ENCODE measurements at places on chromosomes 3 and 15.

DNA sequence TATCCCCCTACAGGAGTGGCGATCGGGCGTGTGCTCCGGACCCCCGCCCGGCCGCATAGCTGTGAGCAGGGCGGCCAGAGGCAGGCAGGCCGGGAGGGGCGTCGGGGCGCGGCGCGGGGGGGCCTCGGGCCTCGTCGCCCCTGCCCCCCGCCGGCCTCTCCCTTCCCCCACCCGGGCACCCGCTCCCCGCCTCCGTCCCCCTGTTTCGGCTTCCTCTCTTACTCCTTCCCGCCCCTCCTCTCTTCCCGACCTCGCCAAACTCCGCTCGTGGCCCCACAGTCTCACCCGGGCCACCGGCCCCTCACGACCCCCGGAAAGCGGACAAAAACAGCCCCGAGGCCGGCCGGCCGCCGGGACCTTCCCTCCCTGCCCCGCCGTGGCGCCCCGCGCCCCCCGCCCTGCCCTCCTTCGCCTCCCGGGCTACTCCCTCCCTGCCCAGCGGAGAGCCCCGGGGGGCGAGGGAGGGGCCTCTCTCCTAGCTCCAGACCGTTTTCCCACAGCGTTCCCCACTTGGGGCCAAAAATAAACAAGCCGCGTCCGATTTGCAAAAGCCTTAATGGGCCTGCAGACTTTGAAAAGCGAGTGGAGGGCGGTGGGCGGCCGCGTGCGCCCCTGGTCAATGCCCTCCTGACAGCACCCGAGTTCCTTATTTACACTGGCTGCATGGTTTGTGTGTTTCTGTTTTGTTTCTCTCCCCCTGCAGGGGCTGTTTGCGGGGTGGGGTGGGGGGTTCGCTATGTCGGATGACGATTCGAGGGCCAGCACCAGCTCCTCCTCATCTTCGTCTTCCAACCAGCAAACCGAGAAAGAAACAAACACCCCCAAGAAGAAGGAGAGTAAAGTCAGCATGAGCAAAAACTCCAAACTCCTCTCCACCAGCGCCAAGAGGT is 1.0 kb downstream of the UBE2E1 start:
- peak; percentile 67 for DNase-seq

DNA sequence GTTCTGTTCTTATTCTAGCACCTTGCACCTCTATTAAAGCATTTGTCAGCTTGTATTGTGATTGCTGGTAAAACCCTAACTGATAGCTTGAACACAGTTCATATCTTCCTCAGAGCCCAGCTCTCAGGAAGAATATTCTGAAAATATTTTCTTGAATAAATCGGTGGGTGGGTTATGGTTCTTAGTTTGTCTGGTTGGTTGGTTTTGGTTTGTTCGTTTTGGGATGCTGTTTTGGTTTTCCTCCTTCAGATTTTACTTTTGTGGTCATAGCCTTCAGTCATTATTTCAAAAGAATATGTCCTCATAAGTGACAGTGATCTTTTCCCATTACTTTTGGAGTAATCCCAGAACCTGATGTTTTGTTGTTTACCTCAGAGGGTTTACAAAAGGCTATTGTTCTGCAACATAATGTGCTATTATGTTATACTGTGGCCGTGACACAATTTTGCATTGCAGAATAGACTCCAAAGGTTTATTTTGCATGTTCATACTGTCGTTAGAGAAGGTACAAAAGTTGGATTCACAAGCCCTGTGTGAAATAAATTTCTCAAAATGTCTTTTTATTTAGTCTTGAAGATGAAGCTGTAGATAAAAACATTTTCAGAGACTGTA is 2.7 kb upstream of the TMEM87A start:
- DNase-seq: no peak

DNA sequence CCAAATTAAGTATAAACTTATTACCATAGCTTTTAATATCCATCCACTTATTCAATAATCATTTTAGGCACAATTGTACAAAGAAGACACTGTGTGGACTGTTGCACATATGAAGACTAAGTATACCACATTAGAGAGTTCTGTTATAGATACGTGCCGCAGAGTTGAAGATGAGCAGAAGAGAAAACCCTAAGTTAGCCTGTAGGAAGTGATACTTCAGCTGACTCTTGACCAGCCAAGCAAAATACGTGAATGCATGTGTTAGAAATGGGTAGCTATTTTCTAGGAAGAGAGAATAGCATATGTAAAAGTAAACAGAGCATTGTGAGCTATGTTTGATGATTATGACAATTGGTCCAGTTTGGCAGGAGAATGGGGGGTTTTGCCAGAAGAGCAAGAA is 272.0 kb upstream of the ATP11B start:
- DNase-seq: no peak

DNA sequence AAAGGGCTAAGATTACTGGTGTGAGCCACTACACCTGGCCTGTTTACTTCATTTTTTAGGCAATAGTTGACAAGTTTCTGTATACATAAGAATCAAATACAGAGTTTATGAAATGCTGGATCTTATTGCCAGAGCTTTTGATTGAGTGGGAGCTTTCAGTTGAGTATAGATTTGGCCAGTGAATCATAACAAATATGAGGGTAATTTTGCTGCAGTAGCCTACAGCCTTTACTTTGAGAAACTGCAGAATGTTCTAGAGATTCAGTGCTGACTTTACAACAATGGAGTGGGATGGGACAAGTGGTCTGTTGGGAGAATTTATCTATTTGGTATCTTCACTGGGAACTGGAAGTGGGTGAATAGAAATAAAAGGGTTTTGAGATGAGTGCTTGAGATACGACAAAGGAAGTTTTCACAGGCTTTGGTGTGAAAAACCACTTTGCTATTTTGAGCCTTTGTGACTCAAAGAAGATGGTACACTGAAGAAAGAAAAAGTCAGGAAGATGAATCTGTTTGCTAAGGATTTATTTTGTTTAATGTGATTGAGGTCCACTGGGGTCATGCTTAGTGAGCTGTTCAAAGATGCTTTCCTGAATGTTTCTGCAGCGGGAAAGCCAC is 227.8 kb downstream of the UBE2E2 start:
- DNase-seq: no peak

DNA sequence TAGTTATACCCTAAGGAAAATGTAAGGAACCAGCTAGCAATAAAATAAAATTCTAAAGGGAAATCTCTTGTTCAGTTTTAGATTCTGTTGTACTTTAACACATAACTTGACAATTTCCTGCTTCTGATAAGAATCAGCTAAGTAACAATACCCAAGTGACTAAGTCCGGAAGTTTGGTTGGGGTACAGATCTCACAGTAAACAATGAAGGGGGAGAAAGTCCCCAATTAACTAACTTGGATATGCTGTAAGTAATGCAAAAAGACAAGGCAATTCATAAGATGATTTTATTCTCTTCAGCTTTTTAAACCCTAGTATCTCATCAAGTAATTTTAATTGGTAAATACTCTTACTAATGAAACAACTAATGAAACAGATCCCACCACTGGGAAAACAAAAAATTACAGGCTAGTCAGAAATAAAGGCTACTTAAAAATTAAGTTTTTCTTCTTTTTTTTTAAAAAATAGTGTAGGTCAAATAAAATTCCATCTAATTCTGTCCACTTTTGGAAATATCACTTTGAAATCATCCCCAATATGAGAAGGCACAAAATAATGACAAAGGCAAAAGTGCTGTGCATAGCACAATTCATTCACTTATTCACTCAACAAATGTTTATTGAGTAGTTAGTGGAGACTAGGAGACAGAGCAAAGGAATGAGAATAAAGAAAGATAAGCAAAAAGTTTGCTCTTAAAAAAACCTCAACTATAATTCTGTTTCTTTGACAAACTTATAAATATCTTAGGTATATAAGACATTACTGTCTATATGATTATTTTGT is 37.8 kb upstream of the IL20RB start:
- no peak for DNase-seq

- DNase-seq: peak; percentile 7
Observed at GRCh38 chr3:39158148-39158715, 4.8 kb upstream of the CSRNP1 start.

DNA sequence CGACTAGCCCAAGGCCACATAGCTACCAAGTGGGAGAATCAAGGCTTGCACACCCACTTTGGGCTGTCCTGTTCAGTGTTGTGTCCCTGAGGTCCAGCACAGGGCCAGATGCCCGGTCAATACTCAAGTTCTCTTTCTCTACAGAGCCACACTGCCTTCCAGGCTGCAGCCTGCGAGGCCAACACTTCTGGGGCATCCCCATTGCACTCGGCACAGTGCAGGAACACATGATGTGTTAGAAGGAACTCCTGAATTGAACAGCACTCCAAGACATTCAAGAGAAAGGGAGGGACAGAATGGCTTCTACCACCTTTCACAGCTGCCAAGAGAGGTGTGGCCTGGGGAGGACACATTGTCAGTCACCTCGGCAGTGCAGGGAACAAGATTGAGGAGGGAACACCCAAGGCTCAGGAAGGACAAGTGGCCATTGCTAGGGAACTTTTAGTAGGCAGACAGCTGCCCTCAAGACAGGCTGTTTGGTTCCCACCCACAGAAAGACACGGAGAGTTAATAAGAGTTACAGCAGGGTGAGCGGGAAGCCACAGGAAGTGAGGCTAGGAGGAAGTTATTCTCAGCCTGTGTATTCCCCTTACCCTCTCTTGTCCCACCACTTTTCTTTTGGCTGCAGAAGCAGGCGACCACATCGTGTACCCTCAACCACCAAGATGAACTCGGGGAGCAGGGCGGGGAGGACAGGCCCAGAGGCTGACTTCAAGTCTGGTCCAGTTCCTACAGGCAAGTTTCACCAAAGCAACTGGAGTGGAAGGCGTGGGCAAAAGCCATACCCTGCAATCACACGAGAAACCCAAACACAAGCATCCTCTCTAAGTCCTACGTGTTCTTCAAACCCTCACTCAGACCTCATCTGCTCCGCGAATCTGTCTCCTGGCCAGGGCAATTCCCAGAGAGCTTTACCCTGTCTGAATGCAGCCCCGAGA is 69.4 kb downstream of the SRGAP3 start:
- DNase-seq: no peak

- DNase-seq: no peak
Observed at GRCh38 chr3:70471464-70472342, 159.3 kb upstream of the MDFIC2 start.

DNA sequence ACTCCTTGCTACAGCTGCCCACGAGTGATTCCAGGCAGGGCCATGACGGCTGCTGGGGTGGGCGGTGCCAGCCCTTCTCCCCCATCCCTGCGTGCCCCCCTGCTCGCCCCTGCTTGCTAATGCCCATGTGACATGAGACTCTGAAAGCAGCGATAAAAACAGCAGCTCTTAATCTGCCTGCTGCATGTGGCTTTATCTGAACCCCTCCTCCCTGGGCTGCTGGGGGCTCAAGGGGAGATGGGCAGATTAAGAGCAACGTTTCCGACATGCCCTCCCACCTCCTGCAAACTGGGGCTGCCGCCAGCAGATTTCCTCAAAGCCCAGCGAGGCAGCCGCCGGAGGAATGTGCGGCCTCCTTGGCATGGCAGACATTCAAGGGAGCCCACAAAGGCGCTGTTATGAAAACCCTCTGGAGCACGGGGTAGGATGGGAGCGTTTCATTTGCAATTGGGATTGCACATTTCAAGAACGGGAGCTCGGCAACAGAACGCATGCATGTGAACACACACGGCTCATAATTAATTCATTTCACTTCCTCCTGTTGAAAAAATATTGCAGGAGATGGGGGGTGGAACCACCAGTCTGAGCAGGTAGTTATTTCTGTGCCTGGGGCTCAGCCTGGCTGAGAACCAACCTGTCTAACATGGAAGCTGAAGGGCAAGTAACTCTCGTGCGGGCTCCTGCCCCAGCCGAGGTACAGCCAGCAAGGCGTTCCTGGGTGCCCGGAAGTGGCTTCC is 504.2 kb upstream of the PROK2 start:
- no peak for DNase-seq

GRCh38 chr3:20323307-20323927 is 137.4 kb upstream of the SGO1 start:
- DNase-seq: no peak

DNA sequence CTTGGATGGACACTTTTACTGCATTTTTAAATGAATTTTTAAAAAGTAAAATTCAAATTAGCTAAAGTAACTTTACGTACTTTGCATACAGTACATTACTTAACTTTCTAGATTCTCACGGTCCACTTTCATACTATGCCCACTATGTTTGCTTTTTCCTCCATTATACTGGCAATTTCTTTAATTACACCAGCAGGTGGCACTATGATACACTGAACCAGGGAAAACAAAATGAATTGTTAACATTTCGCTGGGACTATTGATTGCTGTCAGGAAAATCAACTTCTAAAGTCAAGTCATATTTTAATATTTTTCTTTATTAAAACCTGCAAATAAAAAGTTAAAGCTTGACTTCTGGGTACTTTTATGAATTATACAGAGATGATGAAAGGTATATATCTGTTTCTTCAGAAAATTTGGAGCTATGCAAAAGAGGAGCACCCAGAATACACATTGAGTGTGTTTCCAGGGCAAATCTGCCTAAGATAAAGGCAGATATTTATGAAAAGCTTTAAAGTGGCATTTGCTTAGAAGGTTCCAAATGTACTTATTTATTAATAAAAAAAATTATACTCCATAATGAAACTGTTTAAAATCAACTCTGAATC is 21.8 kb upstream of the POU1F1 start:
- no peak for DNase-seq

DNA sequence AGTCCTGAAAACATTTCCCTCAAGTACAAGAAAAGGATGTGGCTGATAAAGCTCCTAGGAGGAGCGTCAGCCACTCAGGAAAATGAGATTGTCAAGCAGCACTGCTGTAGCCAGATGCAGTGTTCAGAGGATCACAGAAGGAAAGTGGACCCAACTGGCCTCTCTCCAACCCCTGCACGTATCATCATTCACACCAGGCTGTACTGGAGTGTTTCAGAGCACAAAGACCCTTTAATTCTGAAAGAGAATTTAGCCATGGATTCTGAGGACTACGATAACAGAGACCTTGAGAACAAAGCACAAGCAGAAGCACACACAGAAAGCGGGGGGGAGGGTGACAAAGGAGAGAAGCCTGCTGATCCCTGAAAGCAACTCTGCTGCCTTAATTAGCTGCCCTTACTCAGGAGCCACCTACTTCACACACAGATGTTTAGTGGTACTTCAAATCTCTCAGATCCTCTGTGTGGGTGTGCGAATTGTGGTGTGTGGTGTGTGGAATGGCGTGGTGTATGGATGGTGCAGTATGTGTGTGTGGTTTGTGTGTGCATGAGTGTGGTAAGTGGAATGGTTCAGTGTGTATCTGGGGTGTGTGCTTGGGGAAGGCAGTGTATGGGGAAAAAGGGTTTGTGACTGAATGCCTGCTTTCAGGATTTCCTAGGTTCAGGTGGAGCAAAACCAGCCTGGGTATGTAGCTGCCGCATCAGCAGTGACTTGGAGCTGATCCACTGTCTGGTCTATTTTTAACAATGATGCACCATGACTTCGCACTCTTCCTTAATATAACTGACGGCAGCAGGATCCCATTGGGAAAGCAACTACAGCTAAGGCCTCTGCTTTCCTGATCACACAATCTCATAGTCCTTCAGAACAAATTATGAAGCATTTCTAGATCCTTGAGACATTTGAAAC is 192.5 kb downstream of the RSL24D1 start:
- DNase-seq: no peak

All from suprapubic skin (tissue), 4 donors.